ENCODE measurements at places on chromosomes 3 and 15.

DNA sequence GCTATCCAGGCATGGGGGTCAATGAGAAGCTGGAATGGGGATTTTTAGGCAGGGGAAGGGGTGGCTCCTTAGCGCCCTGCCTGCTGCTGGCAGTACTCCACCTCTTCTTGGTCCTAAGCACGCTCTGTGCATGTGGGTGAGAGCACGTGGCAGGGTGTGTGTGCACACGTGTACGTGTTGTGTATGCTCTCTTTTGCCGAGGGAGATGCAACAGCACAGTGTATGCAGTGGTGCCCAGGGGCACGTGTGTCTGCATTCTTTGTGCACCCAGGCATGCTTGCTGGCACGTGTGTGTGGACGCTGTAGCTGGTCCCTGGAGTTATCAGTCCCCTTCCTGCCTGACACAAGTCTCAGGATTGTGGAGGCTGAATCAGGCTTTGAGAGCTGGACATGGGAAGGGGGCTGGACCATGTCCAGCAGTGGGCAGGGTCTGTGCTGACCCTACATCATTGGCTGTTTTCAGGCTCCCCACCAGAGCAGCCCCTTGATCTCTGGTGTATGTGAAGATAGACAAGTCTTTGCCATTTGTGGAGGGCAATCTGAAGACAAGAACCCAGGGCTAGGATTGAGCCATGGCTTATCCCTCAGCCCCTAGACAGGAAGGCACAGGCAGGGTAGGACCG is 1.9 kb upstream of the CAMKV start:
- no peak for DNase-seq

- DNase-seq: no peak
Measured at GRCh38 chr3:30281526-30281925, 324.9 kb upstream of the TGFBR2 start.

DNA sequence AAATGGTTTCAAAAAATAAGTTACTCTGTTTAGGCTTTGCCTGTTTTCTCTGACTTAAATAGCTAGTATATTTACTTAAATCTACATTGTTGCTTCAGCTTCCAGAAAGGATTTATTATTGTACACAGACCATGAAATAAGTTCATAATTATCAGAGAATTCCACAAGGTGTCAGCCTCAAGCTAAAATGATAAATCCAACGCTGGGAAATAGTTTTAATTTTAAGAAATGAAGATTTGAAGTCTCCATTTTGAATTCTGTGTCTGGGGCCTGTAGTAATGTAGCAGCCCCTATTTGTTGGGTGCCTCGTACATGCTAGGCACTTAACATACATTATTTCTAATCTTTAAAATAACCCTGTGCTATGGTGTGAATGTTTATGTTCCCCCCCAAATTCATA is 92.6 kb upstream of the KCNMB2 start:
- no peak for DNase-seq

DNA sequence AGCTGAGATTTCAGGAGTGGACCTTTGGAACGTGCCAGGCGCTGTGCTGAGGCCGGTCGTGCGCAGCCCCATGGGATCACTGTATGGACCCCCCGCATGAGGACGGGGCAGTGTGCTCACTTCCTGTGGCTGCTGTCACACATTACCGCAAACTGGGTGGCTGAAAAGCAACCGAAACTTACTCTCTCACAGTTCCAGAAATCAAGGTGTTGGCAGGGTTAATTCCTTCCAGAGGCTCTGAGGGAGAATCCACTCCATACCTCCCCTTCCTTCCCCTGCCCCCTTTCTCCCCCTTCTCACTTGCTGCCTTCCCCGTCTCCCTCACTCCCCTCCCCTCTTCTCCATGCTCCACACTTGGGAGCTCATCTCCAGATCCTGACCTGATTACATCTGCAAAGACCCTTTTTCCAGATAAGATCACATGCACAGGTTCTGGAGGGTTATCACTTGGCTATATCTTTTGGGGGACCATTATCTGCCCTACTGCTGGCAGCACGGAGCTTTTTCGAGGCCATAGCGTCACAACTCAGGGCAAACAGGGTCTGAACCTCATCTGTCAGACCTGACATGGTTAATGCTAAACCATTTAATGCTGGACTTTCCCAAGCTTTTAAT is 41.2 kb downstream of the KLF13 start:
- DNase-seq: no peak

- DNase-seq: no peak
Measured at GRCh38 chr3:25604107-25604805, 60.5 kb downstream of the TOP2B start.

DNA sequence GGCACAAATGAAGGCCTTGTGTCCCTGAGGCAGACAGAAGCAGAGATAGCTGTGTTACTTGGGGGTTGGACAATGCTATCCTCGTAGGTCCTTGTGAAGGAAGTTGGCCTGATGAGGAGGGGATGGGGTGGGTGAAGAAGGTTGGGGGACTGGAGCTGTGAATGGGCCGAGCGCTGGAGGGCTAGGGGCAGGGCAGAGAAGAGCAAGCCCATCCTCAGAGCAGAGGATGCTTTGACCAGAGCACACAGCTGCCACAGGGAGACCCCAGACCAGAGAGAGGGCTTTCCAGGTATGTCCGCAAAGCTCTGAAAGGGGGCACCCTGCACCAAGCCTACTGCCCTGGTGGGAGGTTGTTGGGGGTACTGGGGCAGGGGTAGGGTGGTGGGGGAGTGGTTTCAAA is 5.7 kb upstream of the TBC1D2B start:
- DNase-seq: no peak

DNA sequence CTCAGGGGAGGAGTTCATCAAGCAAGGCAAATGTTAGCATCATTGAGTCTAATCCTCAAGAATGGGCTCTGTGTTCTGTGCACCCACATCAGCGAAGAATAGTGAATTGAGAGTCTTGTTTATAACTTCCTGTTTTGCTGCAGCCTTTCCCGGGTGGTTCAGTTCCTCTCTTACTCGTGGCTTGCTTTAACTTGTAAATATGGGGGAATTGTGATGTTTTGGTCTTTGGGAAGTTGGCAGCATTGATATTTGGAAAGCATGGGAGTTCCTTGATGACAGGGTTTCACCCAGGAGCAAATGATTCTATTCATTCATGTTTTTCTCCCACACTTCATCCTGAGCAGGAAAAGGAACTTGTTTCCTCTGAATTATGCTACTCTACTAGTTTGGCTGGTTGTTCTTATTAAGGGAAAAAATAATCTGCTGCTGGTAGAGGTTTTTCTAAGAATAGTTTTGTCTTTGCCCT is 40.4 kb downstream of the GPD1L start:
- DNase-seq: no peak

DNA sequence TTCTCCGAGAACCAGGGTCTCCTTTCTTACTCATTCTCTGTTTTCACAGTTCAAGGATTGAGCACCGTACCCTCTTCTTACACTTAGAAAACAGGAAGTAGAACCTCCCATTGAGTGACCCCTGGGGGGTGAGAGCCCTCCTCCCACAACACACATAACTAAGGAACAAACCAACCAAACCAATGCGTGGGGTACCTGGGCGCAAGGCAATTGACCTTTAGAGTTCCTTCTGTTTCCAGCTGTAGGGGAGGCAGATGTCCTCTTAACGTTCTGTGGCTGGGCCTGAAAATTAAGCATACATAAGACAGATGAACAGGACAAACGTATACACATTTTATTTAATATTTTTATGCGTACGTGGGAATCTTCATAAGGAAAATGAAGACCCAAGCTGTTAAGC is 33.5 kb upstream of the TIMP4 start:
- DNase-seq: no peak

DNA sequence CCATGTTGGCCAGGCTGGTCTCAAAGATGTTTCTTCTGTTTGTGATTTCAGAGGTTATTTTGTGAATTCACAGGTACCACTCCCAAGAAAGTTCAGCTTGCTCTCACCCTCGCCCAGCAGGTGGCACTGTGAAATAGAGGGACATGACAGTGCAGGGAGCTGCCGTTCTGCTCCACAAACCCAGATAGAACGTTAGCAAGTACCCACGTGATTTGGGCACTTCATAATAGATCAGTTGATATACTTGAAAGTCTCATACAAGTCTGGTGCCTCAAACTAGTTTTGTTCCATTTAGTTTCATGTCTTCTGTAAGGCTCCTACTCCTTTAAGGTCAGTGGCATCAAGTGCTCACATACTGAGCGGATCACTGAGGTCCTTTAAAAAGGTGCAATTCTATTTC is 45.5 kb downstream of the FILIP1L start:
- no peak for DNase-seq

DNA sequence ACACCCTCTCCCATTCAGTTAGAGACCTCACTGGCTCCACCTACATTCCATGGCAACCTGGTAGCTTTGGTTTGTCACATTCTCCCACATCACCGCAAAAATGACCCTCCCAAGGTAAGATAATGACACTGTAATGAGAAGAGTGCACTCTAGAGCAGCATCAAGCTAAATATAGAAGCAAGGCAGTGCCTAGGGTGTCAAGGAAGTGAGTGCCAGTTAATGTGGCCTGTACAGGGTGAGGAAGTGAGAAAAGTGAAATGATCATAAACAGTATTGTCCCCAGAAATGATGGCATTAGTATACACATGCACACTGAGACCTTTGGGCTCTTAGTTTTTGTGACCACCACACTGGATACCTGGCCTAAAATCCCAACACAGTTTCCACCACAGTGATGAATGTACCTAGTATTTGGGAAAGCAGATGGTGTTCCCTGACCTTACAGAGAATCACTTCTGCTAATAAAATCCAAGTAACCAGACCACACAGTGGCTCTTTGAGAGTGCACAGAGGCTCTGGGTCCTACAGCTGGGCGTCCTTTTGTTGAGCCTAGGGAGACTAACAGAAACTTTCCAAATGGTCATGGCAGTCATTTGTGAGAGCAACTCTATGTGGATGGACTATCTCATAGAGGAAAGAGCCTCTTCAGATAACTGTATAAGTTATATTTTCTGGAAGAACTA is 106.6 kb downstream of the ARPP21 start:
- no peak for DNase-seq

DNA sequence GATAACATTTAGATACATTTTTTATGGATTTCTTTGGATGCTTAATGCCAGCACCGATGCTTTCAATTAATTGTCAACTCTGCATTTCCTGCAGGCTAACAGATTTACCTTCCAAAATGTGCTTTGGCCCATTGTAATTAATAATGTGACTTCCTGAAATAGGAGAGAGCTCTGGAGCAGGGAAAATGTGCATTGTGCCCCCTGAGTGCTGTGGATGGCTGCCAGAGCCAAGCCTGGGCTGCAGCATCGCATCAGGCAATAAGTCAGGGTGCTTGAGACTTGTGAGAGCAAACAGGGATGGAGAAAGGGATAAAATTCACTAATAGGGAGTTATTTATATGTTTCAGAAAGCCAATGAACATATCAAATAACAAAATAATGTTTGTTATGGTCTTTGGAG is 133.8 kb downstream of the MOBP start:
- DNase-seq: no peak

- no peak for DNase-seq
Measured at GRCh38 chr15:62571072-62571471, 406.0 kb upstream of the C2CD4B start.

DNA sequence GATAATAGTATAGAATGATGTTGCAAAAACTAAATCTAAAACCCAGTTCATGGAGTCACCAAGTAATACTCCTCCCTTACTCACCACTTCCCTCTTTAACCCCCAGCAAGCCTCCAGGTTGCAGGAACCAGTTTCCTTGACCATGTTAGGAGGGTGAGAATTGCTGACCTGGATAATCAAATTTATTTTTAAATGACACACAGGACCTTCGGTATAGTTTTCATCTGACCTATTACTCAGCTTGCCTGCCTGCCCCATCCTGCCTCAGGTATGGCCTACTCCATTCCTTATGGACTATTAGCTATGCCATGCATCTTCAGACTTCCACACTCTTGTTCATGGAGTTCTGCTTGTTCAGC is 883 bp downstream of the RTP4 start:
- DNase-seq: no peak

DNA sequence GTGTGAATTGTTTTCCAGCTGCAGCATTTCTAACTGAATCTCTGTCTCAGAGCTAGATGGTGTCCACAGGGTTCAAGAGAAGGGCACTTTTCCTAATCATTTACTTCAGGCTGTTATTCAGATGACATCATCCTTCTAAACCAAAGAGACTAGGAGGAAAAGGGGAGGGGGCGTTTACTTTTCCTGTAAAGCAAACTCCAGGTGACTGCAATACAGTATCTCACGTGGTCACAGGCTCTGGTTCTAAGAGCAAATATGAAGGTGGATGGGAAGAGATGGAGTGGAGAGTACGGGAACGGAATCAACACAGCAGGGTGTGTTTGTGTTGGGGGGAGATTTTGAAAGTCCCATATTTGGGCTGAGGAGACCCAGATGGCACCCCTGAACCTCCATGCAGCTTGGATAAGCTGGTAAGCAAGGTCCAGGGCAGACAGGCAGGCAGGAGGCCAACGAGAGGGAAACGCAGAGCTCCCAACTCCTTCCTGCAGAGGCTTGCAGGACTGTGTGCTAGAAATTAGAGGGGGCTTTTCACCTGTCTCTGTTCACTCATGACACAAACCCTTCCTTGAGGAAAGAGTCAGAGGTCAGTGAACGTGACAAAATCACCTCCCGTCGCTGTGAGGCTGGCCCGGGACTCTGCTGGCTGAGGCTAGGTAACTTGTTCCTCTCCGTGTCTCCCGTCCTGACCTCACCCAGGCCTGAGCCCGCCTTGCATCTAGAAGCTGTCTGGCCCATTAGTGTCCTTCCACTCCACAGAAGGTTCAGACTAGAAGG is 151.2 kb downstream of the OPA1 start:
- DNase-seq: no peak

- DNase-seq: no peak
Measured at GRCh38 chr15:49122541-49123062, 32.8 kb downstream of the COPS2 start.

Measured in KG1 (cell line).